ENCODE measurements at places on chromosomes 2 and 18. TPM values are rescaled to one million over a fixed set of nuclear protein-coding genes. Genes with fewer than 3 reads are reported as not detected.

GRCh38 chr2:28577791-28578680, 82.2 kb downstream of the PLB1 start:
- DNase-seq = no peak

DNA sequence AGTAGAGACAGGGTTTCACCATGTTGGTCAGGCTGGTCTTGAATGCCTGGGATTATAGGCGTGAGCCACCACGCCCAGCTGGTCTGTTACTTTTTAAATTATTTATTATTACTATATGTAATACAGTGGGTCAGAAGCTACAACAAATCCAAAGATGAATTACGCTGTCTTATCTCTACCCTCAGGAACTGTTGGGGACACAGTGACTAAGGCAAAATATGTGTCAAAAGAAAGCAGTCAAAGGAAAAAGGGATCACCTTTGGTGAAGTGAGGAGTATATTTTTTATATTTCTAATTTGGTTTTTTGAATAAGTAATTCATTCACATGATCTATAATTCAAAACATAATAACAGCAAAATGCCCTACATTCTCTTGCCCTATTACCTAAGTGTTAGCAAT, 4.7 kb downstream of the CREB1 start:
- no peak for DNase-seq

DNA sequence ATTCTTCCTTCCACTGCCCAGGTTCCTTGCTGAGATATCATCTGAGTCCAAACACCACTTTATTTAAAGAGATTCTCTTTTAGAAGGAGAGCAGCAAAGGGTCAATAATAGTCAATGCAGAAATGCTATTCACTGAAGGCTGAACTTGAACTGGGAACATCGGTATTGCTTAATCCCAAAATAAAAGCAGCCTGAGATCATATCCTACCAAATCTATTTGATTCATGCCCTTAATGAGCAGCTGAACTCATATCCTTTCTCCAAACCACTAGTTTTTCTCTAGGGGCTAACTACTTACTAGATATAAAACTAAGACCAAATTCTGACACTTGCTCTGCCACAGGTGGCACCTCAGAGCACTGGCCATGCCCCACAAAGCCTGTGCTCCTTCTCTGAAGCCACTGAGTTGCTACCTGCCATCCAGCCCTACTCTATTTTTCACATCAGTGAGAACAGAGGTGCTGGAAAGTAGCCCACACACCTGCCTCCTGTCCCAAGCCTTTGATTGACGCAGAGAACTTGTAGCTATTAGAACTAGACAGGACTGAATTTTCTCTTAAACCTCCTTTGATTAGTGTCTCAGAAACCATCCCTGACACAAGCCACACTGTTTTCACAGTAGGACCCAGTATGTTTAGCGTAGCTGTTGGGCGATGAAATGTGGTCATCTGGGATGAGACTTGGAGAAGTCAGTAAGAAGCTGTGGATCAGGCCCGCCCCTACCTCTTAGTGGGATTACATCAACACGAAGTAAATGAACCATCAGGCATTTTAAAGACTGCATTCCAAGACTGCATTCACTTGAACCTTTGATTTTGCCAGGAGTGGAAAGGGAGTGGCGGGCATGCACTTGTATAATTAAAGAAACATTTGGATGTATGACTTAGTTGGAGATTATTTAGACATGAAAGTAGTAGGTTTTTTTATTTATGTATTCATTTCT, 124.3 kb downstream of the RBMS1 start:
- no peak for DNase-seq

LIMS3 gene
- 4.1 TPM for total RNA-seq

- DNase-seq = no peak
These were observed 21.7 kb upstream of the ZBTB14 start for GRCh38 chr18:5317186-5317585.

SLC4A5 gene
- total RNA-seq = 1.3 TPM

DCDC2C gene
- total RNA-seq = not detected

- no peak for DNase-seq
These were observed 18.8 kb upstream of the ALPI start for GRCh38 chr2:232437195-232437571.

RTKN gene
- 17.8 TPM for total RNA-seq
